ENCODE measurements at places on chromosomes 6 and 20.
A peak's percentile ranks its signal among the peaks of the same experiment; 100 is the strongest.

GRCh38 chr6:52671676-52672075, 763 bp downstream of the TMEM14A start:
- no peak for DNase-seq

DNA sequence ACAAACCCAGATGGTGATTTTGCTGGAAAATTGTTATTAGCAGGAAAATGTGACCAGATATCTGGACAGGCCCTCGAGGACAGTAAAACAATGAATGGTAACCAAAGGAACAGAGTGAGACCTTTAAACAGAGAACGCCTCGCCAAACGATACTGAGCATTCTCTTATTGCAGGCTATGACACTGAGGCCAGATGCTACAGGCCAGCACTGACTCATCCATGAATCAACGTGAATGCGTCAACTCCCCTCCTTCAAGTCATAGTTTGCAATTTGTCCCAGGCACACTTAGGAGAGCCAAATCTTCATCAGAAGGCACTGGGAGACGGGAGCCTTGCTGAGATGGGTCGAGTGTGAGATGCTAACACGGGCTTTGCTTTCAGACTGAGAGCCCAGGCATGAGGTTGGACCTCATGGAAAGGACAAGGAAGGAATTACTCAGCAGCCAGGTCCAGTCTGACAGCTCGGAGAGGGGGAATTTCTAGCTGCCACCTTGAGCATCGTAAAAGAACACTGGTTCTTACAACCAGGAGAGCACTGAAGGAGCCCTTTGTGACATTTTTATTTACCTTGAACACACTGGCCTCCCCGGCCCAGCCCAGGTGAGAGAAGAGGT, 60.7 kb downstream of the BMP7 start:
- DNase-seq: no peak

DNA sequence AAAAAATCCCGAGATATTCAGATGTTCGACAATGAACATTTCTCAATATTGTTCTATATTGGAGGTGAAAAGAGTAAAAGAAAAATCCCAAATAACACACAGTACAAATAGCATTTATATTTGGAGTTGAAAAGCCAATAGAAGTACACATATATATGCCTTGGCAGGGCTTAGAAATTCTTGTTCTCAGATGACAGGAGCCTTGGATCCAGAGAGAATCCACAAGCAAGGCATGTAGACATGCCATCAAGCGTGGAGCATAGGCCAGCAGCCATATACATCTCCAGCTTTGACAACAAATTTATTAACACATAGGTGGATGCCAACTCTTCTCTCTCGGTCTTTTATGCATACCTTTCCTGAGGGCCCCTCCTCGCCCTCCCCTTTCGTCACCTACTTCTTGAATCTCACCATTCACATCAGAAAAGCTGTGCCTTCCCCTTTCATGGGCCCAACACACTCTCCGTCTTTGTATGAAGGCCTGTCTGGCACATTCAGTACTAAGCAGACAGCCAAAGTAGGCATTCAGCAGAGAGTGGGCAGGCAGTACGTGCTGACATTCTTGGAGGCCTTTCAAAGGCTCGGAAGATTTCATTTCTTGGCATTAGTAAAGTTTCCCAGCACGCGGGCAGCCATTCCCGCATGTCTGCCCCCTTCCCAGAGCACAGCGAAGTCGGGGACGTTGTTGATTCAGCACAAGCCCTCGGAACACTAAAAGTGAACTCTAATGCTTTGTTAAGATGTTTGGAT, 18.2 kb downstream of the NEDD9 start:
- DNase-seq: no peak

GRCh38 chr6:45922728-45923351, 92.8 kb downstream of the CLIC5 start:
- peak; percentile 80 for DNase-seq

- no peak for DNase-seq
These were observed 75.8 kb downstream of the ADGRB3 start for GRCh38 chr6:68710916-68711315.

GRCh38 chr20:44494681-44495080, 19.0 kb downstream of the TTPAL start:
- DNase-seq: no peak

DNA sequence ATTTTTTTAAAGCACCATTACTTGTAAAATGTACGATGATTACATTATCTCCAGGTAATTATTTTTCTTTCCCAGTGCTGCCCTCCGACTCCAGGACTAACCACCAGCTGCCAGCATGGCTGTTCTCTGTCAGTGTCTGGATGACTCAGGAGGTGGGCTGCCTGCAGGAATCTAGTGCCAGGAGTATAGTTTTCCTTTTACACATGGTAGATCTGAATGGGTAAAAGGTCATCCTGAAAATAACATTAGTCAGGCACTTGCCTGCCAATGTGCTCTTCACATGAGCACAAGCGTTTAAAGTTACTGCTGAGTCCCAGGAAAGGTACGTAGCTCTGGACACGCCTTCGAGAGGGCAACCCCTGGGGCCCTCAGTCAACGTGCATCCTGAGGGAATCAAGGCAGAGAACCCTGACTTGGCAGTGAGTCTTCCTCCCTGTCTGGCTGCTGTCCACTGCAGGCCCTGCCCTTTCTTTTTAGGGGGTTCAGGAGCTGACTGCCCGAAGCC, 2.4 kb downstream of the DYNLT1 start:
- no peak for DNase-seq

- DNase-seq: no peak
These were observed 265.9 kb downstream of the COL12A1 start for GRCh38 chr6:74939721-74940620.

- DNase-seq: no peak
These were observed 60.6 kb downstream of the TIAM2 start for GRCh38 chr6:155055729-155056128.

DNA sequence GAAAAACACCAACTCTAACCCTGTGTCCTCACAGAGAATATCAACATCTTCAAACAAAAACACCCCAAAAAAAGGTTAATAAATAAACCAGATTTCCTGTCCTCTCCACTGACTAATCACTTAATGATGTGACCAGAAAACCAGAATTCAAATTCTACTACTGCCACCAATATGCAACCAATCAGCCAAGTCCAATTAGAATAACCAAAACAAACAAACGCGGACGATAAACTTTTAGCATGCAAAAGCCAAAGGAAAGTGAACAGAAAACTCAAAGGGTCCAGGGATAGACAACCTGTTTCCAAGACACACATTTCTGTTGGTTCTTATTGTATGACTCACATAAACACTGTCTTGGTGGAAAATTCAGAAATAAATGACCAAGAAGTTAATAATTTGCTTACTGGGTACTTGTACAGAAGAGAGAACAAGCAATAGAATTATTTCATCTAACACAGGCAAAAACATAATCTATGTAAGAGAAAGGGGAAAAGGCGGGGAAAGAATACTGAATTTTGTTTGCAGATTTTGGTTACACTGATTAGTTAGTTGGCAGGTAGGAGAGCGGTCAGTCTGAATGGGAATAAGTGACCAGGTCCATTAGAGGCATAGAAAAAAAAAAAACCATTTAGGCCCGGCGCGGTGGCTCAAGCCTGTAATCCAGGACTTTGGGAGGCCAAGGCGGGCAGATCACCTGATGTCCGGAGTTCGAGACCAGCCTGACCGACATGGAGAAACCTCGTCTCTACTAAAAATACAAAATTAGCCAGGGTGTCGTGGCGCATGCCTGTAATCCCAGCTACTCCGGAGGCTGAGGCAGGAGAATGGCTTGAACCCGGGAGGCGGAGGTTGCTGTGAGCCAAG, 34.1 kb downstream of the HFE start:
- DNase-seq: no peak

GRCh38 chr6:13274707-13275434, 53.5 kb downstream of the TBC1D7 start:
- no peak for DNase-seq

DNA sequence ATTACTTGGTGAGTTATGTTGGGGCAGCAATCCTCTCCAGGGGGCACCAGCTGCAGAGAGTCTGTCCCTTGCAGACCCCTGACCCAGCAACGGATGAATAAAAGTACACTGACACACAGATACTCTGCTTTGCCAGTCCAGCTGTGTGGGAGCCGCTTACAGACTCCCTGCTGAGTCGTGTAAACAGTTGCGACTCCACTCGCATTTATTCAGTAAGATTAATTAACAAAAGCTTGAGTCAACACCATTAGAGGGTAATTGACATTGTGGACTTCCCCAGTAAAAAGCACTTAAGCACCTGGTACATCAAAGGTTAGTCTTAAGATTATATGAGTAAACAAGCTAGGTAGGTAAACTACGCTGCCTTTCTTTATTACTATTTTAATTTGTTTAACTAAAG, 92.0 kb upstream of the TMEM181 start:
- DNase-seq: peak; percentile 31

- no peak for DNase-seq
These were observed 3.8 kb upstream of the AFG1L start for GRCh38 chr6:108291091-108291490.

DNA sequence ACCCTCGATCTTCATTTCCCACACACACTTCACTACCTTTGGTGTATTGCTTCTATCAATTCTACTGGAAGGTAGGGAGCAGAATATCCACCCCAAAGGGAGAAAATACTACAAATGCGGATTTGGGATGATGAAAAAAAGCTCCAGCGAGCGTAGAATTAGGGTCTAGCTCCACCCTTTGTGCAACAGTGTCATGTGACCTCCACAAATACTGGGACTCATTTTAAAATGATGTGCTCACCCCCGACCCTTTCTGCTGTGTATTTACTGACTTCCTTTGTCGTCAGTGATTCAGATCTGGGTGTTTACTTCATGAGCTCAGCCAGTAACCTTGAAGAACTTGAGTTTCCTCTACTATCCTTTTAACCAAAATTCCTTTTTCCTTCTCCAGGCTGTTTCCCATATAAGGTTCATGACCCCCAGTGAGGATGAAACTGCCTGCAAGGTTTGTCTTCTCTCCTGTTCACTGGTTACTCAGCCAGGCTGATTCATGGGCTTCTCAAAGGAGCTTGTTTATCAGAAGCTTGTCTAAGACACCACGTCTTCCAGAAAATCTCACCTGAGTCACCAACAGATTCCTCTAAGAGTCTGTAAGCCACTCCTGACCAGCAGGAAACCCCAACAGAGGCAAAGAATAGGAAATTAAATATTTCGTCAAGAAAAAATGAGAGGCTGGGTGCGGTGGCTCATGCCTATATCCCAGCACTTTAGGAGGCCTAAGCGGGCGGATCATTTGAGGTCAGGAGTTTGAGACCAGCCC, 39.6 kb upstream of the PAX1 start:
- peak; percentile 16 for DNase-seq

DNA sequence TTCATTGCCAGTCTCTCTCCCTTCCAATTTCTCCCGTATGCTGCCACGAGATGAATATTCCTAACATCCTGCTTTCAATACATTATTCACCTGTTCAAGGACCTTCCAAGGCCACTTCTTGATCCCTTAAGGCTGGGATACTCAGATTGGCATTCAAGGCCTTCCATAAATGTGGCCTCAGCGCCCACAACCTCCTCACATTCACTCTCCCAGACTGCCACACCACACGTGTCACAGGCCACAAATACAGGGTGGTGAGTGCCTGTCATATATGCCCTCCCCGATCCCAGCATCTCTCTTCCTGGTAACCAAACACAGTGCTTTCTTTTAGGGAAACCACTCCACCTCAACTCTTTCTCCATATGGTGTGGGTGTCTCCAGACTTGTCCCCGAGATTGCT, 55.5 kb downstream of the TTI1 start:
- no peak for DNase-seq

GRCh38 chr6:140269591-140270165, 895.2 kb upstream of the CITED2 start:
- DNase-seq: no peak

DNA sequence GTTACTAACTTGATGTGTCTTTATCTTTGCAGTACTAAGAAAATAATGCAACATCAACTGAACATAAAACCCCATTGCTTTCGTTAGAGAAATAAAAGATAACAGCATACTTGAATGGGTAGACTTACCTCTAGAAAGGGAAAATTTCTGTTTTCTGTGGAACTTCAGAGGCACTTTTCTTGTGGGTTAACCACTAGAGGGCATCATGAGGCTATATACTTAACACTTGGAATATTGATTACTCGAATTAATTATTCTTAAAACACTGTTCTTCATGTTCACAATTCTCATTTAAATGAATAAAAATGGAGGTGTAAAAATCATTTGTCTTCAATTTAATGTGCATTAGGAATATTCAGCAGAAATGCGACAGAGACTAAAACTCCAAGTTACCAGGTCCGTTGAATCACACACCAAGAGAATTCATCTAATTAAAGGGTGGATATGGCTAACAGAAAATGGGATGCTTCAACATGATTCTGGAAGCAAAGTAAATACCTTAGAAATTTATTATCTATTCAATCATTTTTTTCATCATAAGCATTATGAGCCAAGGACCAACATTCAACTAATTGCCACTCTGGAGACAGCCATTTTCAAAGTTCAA, 330.8 kb upstream of the PREP start:
- peak; percentile 51 for DNase-seq

GRCh38 chr20:10994991-10995700, 321.3 kb upstream of the JAG1 start:
- DNase-seq: no peak

DNA sequence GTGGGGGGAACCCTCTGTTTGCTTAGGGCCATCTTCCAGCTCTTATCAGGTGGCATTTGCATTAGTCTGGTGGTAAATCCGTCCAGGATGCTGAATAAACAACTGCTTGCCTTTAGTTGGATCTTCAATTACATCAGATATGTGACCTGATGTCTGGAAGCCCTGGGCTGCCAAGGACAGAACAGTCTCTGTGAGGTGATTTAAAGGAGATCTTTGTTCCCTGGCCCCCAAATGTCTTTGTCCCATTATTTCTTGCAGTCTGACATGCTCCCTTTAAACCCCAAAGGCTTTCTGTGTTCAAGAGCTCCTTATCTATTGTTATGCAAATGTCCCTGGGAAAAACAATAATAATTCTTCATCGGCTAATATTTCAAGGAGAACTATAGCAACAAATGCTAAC, 84.6 kb upstream of the SPTLC3 start:
- peak; percentile 71 for DNase-seq

DNA sequence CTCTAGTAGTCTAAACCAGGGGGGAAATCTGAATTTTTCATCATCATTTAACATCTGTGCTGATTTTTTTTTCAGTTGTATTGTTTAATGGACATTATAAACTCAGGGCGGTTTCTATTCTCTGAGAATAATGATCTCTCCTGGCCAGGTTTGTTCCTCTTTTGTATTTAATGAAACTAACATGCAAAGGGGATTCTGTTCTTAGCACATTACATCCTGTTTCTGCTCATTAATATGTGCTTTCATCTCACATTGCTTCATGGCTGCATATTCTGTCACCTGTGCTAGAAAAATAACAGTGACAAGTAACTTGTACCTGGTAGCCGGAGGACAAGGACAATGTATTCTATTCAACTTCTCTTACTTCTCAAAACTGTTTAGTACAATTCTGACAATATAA, 806 bp downstream of the HLA-DOB start:
- no peak for DNase-seq

GRCh38 chr6:16524380-16524707, 236.9 kb downstream of the ATXN1 start:
- no peak for DNase-seq

DNA sequence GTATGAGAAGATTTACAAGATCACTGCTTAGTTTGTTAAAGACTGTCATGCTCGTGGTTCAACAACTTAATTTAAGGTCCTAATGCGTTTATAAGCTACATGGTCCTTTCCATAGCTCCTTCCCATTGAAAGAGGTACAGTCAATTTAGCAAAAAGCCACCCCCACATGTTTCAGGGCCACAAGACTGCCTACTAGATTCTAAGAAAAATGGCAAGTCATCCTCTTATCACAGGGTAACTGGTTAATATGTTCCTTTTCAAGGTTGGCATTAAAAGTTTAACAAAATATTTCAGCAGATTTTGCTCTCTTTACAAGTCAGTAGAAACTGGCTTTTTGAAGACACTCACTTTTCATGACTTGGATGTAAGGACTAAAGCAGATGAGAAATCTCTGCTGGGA, 15.7 kb downstream of the GSTA3 start:
- no peak for DNase-seq
